Hindlimb muscle (tissue), 1 donor: ENCODE measurements at places on chromosomes 5 and 9.

DNA sequence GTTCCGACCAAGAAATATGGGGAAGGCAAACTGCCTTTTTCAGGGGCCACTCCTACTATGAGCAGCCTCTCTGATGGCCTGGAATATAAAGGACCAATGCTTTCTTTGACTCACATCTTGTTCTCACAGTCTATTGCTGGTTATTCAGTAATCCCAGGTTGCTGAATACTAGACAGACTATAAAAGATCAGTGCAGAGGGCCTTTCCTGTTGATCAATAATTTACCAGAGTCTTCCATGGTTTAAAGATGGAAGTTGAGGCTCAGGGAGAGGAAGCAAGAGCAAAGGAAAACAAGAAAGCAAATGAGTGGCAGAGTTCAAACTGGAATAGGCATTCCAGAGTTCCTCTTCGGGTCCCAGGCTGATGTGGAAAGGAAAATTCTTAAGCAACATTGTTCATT is 62.9 kb downstream of the FBXO38 start:
- DNase-seq = no peak

GRCh38 chr9:37031902-37032301 is 2.2 kb downstream of the PAX5 start:
- DNase-seq = no peak

GRCh38 chr9:131672451-131672850 is 67.4 kb downstream of the RAPGEF1 start:
- DNase-seq = no peak

GRCh38 chr9:128689293-128689774 is 312 bp downstream of the SET start:
- no peak for DNase-seq

DNA sequence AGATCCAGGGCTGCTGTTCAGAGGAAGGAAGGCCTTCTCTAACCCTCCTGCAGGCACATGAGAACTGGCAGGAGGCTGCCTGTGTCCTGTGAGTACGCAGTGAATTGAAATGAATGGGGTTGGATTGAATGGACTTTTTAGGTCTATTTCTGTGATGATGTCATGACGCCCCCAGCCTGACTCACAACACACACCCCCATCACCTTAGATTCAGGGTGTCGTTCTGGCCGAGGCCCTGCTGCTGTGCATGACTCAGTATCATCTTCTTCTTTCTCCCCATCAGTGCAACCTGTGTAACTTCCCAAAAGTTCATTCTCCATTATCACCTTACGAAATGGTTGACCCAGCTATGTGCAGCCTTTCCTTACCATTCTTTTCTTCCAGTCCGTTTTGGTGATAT is 5.4 kb downstream of the PCAT7 start:
- no peak for DNase-seq

DNA sequence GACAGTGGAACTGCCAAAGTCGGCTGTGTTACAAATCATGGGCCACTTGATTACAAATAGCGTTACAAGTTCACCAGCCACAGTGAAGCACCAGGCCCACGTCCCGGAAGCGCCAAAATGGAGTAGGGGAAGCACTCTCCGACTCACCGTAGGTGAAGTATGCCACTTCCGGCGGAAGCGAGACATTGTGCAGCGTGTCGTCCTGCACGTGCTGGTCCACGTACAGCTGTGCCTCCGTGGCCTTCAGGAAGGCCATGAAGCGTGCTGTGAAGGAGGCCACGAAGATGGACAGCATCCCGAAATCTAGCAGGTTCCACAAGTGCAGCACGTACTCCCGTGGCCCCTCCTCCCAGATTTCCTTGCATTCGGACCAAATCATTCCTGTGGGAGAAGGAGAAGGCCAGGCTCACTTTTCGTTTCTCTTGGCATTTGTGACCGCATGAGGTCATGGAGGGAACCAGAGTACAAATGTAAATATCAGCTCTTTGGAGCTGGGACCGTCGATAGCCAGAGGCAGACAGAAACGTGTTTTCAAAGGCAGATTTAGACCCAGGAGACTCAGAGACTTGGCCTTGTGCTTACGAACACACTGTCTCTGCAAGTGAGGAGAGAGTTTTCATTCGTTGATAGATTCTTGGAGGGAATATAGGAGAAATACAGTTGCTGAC is 58.7 kb upstream of the SMIM32 start:
- peak; percentile 11 for DNase-seq

DNA sequence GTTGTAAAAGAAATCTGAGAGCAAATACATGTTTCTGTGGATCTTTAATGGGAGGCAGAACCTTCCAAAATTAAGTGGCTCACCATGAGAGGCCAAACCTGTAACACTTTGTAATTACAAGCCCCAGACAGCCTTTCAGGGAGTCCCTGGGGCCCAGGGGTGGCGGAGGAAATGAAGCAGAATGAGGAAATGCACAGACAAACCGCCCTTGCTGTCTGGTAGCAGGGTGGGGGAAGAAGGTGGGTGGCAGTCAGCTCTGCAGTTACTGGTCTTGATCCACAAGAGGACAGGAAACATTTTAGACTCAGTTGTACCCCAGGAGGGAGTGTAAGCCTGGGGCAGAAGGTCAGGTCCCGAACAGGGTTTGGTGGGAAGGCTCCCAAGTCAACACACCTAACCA is 6.5 kb downstream of the ARL14EPL start:
- no peak for DNase-seq

DNA sequence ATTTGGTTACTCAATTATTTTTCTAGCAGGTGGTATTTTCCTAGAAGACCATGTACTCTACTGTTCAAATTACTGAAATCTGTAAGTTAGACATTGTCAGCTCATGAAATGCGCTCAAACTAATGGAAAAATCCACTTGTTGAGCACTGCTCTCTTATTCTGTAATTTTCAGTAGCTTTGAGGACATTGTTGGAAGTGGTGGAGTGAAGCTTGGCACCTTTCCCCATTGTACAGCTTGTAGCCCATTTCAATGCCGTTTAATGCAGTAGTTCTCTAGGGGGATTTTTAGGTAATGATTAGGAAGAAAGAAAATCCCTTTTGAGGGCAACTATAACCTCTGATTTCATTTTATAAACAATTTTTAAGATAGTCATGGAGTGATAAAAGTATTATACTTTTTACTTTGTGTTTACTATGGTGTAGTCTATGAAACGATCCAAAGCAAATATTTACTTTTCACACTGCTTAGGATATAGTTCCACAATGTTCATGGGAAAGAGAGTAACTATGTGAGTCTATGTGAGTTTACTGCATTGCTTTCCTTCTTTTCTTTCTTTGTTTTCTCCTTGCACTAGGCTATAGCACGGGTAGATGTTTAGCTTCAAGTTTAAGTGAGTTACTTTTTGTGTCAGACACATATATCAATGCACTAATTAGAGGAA is 165.8 kb upstream of the ANKH start:
- DNase-seq = no peak

- DNase-seq = peak; percentile 45
These were observed 18.6 kb downstream of the C9orf57 start for GRCh38 chr9:72041775-72042194.

DNA sequence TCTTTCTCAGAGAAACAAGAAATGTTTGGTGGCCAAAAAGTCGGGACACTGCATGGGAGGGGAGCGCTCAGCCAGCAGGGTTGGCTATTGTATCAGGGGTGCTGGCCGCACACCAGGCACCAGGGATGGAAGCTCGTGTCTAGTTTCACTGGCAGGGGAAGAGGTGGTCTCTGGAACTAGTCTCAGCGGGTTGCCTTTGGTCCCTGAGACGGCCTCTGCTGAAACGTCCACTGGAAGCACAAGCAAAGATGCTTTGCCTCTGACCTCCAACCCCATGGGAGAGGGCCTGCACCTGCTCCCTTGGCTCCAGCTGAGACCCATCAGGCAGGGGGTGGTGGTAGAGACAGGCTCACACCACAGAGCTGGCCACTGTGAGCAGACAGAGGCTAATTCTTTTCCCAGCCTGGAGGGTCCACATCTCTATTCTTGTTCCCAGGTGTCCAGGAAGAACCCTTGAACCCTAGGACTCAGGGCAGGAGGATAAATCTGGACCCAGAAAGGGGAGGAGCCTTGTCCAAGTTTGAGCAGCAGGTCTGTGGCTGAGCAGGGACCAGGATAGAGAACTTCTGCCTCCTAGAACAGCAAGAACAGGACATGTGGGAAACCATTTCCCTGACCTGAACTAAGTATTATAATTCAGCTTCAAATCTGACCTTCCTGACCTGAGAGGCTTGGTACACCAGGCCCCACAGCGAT is 102.6 kb downstream of the RGS3 start:
- DNase-seq = peak; percentile 32

GRCh38 chr5:95042037-95042436 is 242.9 kb downstream of the MCTP1 start:
- no peak for DNase-seq

- DNase-seq = no peak
These were observed 357.9 kb upstream of the CCNH start for GRCh38 chr5:87770601-87771121.

GRCh38 chr9:127660886-127661741 is 45.7 kb upstream of the CFAP157 start:
- DNase-seq = no peak

GRCh38 chr5:67215519-67216471 is 19.2 kb upstream of the CD180 start:
- DNase-seq = peak; percentile 54

GRCh38 chr5:140611020-140611521 is 21.9 kb downstream of the CD14 start:
- no peak for DNase-seq

DNA sequence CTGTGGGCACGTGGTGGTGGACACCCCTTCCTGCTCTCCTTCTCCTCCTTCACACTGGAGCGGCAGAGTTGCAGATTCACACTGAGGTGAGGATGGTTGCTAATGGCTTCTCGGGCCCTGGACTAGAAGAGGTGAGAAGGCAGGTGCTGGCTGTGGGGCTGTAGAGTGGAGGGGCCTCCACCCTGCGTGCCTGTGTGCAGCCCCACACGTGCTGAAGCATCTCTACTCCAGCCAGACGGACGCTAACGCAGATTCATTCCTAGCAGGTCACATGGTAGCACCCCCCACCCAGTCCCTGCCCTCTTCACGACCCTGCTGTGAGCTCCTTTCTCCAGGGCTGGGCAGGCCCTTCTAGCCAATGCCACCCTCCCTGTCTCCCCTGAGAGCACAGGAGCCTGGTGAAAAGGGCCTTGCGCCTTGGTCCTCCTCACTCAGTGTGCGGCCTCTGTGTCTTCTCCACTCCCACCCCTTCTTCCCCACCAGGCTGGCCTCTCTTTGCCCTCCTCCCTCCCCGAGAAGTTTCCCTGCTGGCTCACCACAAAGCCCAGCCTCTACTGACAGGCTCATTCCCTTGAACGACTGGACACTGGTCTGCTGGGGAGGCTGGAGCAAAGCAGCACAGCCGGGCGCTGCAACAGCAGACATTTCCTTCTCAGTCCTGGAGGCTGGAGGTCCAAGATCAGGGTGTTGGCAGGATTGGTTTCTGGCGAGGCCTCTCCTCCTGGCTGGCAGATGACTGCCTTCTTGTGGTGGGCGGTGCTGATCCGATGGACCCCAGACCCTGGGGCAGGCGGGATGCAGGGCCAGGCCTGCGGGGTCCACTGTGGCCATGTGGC is 14.2 kb downstream of the CACNA1B start:
- no peak for DNase-seq

DNA sequence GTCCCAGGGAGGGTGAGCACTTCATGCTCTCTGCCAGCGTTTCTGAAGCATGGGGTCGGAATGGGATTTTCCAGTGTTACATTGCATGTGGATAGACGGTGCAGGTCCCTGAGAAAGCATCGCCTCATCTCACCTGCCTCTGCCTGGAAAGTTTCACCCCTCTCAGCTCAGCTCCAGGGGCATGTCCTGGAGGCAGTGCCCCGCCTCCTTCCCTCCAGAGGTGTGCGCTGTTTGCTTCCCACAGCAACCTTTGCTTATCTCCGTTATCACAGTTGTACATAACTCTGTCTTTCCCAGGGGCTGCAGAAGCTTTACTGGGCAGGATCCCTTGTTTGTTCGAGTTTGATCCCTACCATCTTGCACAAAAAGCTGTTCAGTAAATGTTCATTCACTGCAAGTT is 10.7 kb upstream of the CREBRF start:
- DNase-seq = no peak

- DNase-seq = no peak
These were observed 11.0 kb downstream of the LHX3 start for GRCh38 chr9:136193891-136194279.

- DNase-seq = no peak
These were observed 137.8 kb downstream of the GADD45G start for GRCh38 chr9:89742660-89743059.

DNA sequence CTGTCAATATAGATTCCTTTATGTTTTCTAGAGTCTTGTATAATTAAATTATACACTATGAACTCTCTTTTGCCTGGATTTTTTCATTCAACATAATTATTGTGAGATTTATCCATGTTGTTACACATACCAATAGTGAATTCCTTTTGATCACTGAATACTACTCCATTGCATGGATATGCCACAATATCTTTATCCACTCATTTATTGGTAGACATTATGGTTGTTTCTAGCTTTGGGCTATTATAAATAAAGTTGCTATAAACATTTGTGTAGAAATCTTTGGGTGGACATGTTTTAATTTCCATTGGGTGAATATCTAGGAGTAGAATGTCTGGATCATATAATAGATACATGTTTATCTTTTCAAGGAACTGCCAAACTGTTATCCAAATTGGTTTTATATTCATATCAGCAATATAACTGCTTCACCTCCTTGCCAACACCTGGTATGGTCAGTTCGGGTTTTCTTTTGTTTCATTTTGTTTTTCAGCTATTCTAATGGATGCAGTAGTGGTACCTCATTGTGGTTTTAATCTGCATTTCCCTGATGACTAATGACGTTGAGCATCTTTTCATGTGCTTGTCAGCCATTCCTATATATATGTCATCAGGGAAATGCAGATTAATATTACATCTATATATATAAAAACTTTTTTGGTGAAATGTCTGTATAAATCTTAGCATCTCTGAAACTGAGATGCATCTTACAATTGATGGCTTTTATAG is 32.1 kb upstream of the TCF7 start:
- no peak for DNase-seq

- no peak for DNase-seq
These were observed 236.4 kb upstream of the DAB2 start for GRCh38 chr5:39661026-39661779.

GRCh38 chr5:172748341-172748843 is 22.6 kb downstream of the DUSP1 start:
- peak; percentile 60 for DNase-seq

GRCh38 chr5:125065741-125066140 is 319.3 kb upstream of the ZNF608 start:
- no peak for DNase-seq

GRCh38 chr9:36158917-36159316 is 10.3 kb upstream of the CCIN start:
- peak; percentile 84 for DNase-seq

DNA sequence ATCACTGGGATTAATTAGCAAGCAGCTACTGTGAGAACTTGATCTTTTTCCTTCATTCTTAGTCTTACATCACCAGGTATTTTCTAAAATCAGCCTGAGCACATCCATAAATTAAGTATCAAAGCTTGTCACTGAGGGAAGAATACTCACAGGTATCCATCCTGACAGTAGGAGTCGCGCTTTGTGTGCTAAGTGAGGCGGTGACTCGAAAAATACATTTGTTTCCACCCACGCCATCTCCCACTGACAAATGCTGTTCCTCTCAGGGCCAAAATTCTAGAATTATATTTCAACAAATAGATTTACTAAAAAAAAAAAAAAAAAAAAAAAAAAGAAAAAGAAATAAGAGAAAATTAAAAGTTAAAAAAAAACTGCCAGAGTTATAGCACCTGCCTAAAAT is 34.1 kb upstream of the GABRB2 start:
- DNase-seq = no peak
